ENCODE measurements at places on chromosomes 6 and 20.

DNA sequence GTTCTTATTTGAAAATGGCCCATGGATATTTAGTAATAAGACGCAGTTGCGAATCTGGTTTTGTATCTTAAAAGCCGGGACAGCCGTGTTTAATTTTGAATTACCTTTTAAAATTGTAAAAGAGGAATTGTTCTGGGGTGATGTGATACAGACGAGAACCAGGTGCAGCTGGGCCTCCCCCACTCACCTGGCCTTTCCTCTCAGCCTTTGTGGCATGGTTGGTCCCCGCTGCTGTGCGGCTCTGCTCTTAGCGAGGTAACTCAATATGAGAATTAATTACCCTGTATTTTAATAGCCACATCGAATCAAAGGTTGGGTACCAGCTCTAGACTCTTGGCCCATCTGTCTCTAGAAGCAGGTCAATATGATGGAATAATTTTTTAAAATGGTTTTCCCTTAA, 56.5 kb upstream of the DACT2 start:
- no peak for DNase-seq

GRCh38 chr6:119209452-119210205, 131.2 kb upstream of the FAM184A start:
- no peak for DNase-seq

DNA sequence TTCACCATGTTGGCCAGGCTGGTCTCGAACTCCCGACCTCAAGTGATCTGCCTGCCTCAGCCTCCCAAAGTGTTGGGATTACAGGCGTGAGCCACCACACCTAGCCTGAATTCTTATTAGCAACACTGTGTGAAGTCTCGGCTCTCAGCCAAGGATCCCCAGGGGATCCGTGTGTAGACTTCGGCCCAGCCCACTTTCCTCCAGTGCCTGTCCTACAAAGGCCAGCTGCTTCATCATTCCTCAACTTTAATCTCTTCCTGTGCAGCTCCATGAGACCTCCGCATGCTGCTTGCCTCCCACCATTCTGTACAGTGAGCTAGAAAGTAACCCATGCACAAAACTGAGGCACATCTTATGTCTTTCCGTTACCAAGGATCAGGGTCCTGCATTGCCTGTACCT, 71.8 kb downstream of the SAMD3 start:
- no peak for DNase-seq

GRCh38 chr6:2795956-2796355, 30.8 kb downstream of the WRNIP1 start:
- no peak for DNase-seq

GRCh38 chr6:138546733-138547185, 47.5 kb upstream of the NHSL1 start:
- DNase-seq = no peak

DNA sequence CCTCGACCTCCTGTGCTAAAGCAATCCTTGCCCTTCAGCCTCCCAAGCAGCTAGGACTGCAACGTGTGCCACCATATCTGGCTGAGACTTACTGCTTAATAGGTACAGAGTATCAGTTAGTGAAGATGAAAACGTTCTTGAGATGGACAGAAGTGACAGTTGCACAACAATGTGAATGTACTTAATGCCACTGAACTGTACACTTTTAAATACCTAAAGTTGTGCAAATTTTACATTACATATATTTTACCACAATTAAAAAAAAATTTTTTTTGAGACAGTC, 25.9 kb downstream of the NUDT3 start:
- no peak for DNase-seq

- peak; percentile 30 for DNase-seq
Observed at GRCh38 chr6:11654876-11655275, 117.3 kb downstream of the TMEM170B start.

GRCh38 chr6:139262519-139263300, 29.1 kb downstream of the TXLNB start:
- no peak for DNase-seq

DNA sequence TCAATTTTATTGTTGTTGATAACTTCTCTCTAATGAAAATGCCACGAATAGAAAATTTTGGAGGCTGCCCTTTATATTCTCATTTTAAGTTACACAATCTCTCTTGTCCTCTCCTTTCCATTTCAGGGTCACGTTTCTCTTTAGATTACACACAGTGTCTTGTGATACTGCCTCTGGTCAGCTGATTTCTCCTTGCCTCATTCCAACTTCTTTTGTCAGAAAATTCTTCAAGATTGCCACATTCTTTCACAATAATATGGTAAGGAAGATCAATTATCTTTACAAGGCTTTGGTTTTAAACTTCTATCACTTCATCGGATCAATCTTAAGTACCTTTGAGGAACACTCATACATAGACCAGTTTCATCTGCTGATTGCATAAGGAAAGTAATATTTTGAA, 370.3 kb downstream of the RFPL4B start:
- DNase-seq = peak; percentile 13

GRCh38 chr6:99032396-99032795, 84.7 kb upstream of the FBXL4 start:
- DNase-seq = no peak

- DNase-seq = no peak
Observed at GRCh38 chr20:45246109-45246508, 8.3 kb downstream of the SLPI start.

DNA sequence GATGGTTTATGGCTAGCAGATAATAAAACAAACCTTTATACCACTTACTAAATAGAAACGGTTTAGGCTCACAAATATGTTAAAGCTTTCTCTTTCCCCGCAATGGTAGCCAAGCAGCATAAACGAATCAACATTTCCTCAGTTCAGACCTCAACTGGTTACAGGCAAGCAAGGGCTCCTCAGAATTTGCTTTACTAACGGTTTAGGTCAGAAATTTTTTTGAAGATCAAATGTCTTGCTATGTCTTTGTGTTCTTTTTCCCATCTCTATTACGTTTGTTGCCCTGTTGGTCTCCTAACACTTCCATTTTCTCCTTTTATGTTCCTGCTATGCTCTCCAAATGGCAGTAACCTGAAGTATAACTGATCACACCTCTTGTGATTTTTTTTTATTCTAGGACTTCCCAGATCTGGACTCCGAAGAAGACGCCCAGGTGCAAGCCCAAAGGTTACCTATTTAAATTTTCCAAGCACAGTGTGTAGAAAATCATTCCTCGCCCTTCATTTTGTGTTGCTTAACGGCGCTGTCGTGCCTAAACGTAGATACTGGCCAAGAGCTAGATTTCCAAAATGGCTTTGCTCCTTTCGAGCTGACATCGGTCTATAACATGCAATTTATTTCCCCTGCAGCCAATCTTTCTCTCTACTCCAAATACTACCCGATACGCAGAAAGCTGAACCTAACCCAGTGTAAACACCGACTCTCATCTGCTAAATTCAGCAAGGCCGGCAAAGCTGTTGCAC, 717 bp upstream of the ASF1A start:
- DNase-seq = peak; percentile 34

All from AG20443 (cell line).